ENCODE measurements at places on chromosomes 5 and 9.

GRCh38 chr9:38622288-38622674 lies 1.9 kb upstream of the ANKRD18A start:
- peak; percentile 26 for DNase-seq

- no peak for DNase-seq
Observed at GRCh38 chr9:26012797-26013196, 334.6 kb upstream of the TUSC1 start.

- DNase-seq = no peak
Observed at GRCh38 chr9:87567571-87567970, 69.9 kb downstream of the DAPK1 start.

- no peak for DNase-seq
Observed at GRCh38 chr9:79256691-79257213, 315.0 kb upstream of the TLE4 start.

DNA sequence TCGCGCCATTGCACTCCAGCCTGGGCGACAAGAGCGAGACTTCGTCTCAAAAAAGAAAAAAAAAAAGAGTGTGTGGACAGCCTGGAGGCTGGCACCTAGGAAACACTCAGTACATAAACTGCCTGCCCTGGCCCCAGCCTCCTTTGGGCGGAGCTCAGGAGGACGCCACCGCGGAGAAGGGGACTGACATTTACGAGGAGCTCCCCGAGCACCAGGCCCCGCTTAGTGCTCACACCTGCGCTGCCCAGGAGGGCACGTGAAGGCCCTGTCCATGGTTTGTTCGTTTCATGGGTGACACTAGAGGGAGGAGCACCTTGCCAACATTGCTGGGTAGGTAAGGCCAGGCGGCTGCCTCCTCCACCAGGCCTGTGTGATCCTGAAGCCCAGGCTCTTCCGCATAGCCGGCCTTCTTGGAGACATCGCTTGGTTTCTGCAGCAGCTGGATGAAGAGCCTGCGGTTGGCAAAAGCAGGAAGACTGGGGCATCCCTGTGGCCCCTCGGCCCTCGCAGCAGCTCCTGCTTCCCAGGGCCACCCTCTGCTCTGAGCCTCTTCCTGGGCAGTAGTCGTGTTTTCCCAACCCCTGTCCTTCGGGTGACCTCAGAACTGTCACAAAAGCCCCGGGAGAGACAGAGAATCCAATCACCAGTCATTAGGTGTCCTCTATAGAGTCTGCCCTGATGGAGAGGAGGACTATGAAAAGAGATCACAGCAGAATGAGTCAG lies 26.2 kb upstream of the LAMC3 start:
- DNase-seq = no peak

DNA sequence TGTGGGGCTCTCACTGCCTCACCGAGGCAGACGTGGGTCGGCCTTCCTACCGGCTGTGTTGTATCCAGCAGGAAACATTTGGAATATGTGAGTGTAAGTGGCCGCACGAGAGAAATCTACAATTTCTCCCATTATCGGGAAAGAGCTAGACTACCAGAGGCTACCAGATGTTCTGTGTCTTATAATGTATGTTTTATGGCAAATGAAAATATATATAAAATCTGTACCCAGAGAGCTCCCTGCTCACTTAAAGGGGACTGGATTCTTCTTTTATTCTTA lies 69.5 kb upstream of the PITX1 start:
- DNase-seq = no peak

DNA sequence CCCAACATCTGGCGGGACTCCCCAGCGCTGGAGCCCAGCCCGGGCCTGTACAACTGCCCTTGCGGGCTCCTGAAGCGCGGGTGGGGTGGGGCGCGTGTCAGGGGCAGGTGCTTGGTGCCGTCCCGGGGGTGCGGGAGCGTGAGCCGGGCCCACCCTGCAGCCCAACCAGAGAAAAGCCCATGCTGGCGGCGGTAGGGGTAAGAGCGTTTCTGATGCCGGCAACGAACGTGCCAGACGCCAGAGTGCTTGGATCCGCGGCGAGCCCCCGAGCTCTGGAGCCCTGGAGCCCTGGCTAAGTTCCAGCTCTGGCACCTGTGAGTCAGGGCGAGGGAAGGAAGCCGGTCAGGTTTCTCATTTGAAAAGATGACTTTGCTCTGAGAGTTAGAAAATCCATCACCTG lies 58.0 kb downstream of the ZNF510 start:
- DNase-seq = peak; percentile 14

- DNase-seq = no peak
Observed at GRCh38 chr5:166724284-166724683, 1567.2 kb upstream of the WWC1 start.

DNA sequence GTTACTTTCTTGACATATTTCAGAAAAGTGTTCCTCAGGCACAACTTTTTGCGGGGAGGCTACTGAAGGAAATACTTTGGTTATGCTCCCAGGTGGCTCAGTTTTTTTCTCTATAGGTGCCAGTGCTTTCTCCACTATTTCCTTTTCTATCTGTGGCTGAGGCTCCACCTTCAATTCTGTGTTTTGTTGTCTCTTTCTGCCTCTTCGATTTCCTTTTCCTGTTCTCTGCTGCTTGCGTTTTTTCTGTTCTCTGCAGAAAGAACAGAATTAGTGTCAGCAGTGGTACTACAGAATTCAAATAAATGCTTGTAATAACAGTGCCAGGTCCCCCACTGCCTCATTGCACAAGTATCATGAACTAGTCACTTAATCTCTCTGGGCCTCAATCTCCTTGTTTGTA lies 7.0 kb downstream of the HEMGN start:
- no peak for DNase-seq

GRCh38 chr5:68365889-68366288 lies 150.3 kb downstream of the PIK3R1 start:
- DNase-seq = no peak

GRCh38 chr5:155259648-155260047 lies 246.1 kb downstream of the KIF4B start:
- no peak for DNase-seq

DNA sequence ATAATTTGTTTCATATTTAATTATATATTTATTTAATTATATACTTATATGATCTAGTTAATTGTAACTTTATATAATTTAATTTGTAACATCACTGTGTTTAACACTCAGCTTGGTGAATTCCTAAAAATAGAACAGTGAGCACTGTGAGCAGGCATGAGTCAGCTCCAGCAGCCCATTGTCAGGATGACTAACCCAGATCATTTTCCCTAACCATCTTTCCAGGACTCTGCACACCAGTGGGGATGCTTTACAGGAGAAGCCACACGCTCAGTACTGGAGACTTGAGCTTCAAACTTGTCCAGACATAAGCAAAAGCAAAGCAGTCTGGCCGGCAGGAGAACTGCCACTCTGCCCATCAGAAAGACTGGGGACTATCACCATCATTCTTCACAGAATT lies 446.2 kb upstream of the TRPC7 start:
- DNase-seq = no peak

DNA sequence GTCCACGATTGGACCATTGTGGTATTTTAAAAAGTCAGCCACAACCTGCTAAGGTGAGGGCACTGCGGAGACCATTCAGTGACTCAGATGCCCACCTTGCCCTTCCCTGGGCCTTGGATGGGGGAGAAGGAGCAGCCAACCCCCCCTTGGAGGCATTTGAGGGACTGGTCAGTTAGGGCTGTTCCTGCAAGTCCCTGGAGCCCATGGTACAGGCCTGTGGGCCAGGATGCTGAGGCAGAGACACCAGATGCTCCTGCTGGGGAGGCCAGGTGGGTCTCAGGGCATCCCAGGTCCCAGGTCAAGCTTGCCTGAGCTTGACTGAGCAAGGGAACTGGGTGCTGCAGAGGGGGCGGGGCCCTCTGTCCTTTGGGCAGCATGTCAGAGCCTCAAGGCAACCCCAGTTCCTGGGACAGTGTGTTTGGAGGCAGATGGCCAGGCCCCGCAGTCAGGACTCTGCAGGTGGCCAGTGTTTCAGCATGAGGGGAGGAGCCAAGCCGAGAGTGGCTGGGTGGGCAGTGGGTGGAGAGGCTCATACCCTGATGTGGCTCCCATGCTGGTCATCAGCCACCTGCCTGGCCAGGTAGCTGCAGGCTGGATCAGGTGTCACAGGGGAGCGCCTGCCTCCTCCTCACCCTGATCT lies 27.5 kb downstream of the SLC6A3 start:
- no peak for DNase-seq

DNA sequence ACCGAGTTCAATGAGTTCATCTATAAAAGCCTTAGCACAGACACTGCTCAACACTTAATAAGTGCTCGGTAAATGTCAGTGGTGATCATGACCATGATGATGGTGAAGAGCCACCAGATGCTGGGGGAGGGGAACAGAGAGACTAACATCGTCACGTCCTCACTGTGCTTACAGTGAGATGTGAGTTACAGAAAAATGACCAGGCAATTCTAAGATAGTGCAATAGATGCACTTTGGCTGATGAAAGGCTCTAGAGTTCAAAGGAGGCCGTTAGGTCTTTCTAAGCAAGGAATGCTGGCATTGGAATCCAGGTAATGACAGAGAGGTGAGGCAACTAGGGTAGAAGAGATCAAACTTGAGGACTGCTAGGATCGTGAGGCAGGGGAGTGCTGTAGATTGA lies 36.7 kb downstream of the ARL15 start:
- DNase-seq = no peak

DNA sequence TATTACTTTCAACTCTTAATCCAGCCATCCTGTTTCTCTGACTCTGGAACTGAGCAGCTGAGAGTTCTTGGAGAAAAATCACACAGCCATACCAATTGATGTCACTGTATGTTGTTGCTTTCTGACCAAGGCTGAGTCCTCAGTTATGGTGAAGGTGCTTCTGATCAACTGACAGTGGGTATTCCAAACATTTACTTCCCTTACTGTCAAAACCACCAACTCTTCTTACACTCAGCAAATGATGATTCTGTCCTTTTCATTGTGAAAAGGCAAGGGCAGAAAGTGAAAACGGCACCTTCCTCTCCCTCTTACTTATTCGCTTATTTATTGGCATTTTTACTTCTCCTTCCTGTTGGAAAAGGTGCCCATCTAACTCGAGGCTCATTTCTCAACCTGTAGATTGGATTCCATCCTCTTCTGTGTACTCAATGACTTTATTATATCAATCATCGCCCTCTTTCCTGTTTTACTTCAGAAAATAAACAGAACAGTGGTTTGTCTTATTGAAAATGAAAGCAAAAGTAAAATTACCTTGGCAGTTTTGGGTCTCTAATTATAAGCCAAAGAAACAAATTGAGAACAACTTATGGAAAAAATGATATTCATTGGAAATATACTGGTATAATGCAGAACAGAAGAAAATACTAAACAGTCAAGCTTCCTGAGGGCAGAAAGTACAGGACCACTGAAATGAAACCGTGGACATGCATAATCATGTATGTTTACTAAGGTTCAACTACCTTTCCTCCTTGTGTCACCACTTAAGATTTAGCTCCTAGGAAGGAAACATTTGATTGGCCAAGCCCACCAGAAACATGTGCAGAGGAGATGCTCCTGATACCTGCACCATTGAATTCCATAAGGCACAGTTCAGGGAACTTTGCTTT lies 104.5 kb upstream of the CHD1 start:
- no peak for DNase-seq

DNA sequence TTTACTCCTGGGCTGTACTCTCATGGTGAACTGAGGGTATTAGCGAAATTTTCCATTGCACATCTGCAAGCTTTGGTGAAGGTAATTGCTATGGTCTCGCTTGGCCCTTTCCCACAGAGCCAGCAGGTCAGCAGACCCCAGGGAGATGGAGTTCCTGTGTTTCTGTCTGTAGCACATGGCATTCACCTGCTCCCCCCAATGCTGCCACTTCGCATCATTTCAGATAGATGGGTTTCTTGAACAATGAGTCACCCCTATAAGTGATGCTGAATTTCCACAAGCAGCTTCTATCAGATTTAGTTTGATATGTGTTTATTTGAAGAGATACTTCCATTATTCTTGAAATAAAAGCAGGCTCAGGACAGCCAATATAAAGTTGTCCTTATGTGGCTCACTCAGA lies 117.8 kb downstream of the ERCC6L2 start:
- no peak for DNase-seq

- peak; percentile 62 for DNase-seq
Observed at GRCh38 chr5:177300236-177300880, 3.2 kb downstream of the RAB24 start.

DNA sequence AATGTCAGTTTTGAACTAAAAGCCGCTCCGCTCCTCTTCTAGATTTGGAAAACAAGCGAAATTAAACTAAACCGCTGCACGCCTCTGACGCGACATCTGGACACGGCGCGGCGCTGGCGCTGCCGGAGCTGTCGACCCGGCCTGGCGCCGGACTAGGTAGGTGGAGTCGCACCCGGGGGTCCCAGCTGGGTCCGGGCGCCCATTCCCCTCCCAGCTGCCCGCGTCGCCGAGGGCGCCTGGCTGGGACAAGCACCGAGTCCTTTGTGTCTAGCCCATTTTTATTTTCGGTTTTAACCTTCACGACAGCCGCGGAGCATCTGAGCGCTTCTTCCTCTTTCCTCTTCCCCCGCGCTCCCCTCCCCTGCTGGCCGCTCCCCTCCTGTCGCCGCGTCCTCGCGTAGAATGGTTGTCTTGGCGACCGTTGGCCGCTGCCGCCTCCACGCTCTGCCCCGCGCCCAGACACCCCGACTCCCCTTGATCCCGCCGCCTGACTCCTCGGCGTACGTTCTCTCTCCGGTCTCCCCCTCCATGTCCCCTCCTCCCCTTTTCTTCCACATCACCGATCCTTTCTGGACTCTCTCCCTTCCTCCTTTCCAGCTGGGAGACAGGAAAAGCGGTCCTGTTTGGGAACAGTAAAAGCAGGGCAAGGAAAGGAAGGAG lies 545 bp downstream of the CDKN2B-AS1 start:
- DNase-seq = peak; percentile 87
